ENCODE measurements at places on chromosomes 12 and 14. TPM values are rescaled to one million over a fixed set of nuclear protein-coding genes. Genes with fewer than 3 reads are reported as not detected.

- DNase-seq: no peak
- peaks cover 28% of the 10 kb centered on the region for H3K4me1 ChIP-seq
- no peaks in the 10 kb centered on the region for H3K27me3 ChIP-seq
Measured at GRCh38 chr14:75333606-75334548, 55.2 kb downstream of the FOS start.

DNA sequence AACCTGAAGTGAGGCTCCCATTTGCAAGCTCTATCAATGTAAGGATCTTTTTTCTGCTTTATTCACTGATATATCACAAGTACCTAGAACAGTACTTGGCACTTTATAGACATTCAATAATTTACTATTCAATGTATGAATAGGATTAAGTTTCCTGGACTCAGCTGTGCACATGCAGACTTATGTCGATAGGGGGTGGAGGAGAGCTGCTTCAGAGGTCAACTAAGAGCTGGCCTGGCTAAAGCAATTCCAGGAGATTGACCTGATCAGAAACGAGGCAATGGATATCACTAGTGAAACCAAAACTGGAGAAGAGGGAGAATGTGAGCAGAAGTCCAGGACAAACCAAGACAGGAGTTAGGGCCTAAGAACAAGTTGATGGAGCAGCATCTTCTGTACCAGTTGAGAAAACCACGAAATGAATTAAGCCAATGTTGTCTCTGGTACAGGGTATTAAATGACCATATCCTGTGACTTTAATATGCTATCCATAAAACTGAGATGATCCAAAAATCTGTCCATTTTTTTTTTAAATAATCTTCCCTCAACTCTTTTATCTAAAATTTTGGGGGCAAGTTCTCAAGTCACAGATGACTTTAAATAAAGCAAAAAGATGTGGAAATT, 169.2 kb downstream of the PIK3C2G start:
- H3K4me1 ChIP-seq: no peaks in the 10 kb centered on the region
- no peaks in the 10 kb centered on the region for H3K36me3 ChIP-seq
- peak; percentile 24 for DNase-seq
- H3K27me3 ChIP-seq: no peaks in the 10 kb centered on the region
- H3K4me3 ChIP-seq: no peak overlapping the region

- peaks cover 10% of the 10 kb centered on the region for H3K27me3 ChIP-seq
- H3K36me3 ChIP-seq: no peaks in the 10 kb centered on the region
- no peak overlapping the region for H3K27ac ChIP-seq
Measured at GRCh38 chr14:65922142-65922541, 509.6 kb downstream of the FUT8 start.

GRCh38 chr12:19158923-19159322, 29.4 kb downstream of the PLEKHA5 start:
- no peak overlapping the region for H3K27ac ChIP-seq
- H3K4me1 ChIP-seq: no peaks in the 10 kb centered on the region
- no peaks in the 10 kb centered on the region for H3K36me3 ChIP-seq
- H3K27me3 ChIP-seq: no peaks in the 10 kb centered on the region
- no peak for DNase-seq
- H3K4me3 ChIP-seq: no peak overlapping the region

GRCh38 chr12:120678572-120678971, 8.4 kb upstream of the MLEC start:
- H3K36me3 ChIP-seq: no peaks in the 10 kb centered on the region
- H3K27ac ChIP-seq: no peak overlapping the region
- no peak overlapping the region for H3K4me3 ChIP-seq
- H3K27me3 ChIP-seq: no peaks in the 10 kb centered on the region

GRCh38 chr14:53327716-53328115, 174.6 kb upstream of the DDHD1 start:
- DNase-seq: no peak
- no peak overlapping the region for H3K4me3 ChIP-seq
- no peaks in the 10 kb centered on the region for H3K27me3 ChIP-seq
- no peak overlapping the region for H3K27ac ChIP-seq

- H3K4me3 ChIP-seq: no peak within 1 kb of the TSS
- no peak within 1 kb of the TSS for H3K27ac ChIP-seq
- no peaks in the 10 kb centered on the region for H3K36me3 ChIP-seq
- DNase-seq: no peak
Measured at GRCh38 chr12:80443974-80444666, at the start of gene PTPRQ. PTPRQ (plus strand) TSS chr12:80444235; CDS start chr12:80444346, 111 bp downstream.

GRCh38 chr12:101927999-101928398, 50.6 kb downstream of the DRAM1 start:
- DNase-seq: no peak
- H3K36me3 ChIP-seq: no peaks in the 10 kb centered on the region
- H3K4me1 ChIP-seq: 0 out of 2 replicates have a peak, but pooled peaks cover 9% of the 10 kb centered on the region

- H3K4me3 ChIP-seq: no peak overlapping the region
- H3K27ac ChIP-seq: no peak overlapping the region
- H3K4me1 ChIP-seq: no peaks in the 10 kb centered on the region
- no peaks in the 10 kb centered on the region for H3K27me3 ChIP-seq
- H3K36me3 ChIP-seq: no peaks in the 10 kb centered on the region
Measured at GRCh38 chr12:2691345-2692071, 103.3 kb upstream of the FKBP4 start.

- no peaks in the 10 kb centered on the region for H3K36me3 ChIP-seq
- no peak for DNase-seq
- no peaks in the 10 kb centered on the region for H3K4me1 ChIP-seq
- H3K27ac ChIP-seq: no peak overlapping the region
- no peak overlapping the region for H3K4me3 ChIP-seq
- no peaks in the 10 kb centered on the region for H3K27me3 ChIP-seq
Measured at GRCh38 chr14:49303946-49304516, 282.1 kb downstream of the RPS29 start.

Gene SERPINA10
- 20.1 TPM for total RNA-seq

- no peak overlapping the region for H3K4me3 ChIP-seq
- peak; percentile 51 for DNase-seq
- no peaks in the 10 kb centered on the region for H3K27me3 ChIP-seq
- H3K36me3 ChIP-seq: peaks cover 21% of the 10 kb centered on the region
- H3K4me1 ChIP-seq: peaks cover 39% of the 10 kb centered on the region
- peak overlapping the region; percentile 81 for H3K27ac ChIP-seq
Measured at GRCh38 chr14:95452176-95452892, 64.1 kb downstream of the SYNE3 start.

DNA sequence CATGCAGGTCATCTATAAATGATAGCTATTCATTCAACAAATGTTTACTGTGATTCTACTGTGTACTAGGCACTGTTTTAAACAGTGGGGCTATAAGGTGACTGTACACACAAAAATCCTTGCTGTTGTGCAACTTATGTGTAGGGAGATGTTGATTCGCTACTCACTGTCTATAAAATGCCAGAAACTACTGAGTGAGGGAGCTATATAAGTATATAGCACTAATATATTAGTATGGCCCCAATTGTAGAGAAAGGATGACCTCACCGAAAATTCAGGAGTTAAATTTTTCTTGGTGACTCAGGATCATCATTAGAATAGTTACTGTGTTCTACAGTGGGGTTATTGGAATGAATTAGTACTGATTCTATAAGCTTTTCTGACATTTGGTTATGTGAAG, 117.4 kb downstream of the TGFB3 start:
- no peak for DNase-seq
- peaks cover 24% of the 10 kb centered on the region for H3K4me1 ChIP-seq
- no peak overlapping the region for H3K27ac ChIP-seq
- no peaks in the 10 kb centered on the region for H3K36me3 ChIP-seq
- H3K27me3 ChIP-seq: no peaks in the 10 kb centered on the region

Gene IL22
- not detected for total RNA-seq

- peaks cover 63% of the 10 kb centered on the region for H3K27me3 ChIP-seq
- no peaks in the 10 kb centered on the region for H3K36me3 ChIP-seq
- no peak overlapping the region for H3K4me3 ChIP-seq
- H3K4me1 ChIP-seq: no peaks in the 10 kb centered on the region
- H3K27ac ChIP-seq: no peak overlapping the region
Measured at GRCh38 chr12:30930238-30930637, 3.7 kb downstream of the TSPAN11 start.

DNA sequence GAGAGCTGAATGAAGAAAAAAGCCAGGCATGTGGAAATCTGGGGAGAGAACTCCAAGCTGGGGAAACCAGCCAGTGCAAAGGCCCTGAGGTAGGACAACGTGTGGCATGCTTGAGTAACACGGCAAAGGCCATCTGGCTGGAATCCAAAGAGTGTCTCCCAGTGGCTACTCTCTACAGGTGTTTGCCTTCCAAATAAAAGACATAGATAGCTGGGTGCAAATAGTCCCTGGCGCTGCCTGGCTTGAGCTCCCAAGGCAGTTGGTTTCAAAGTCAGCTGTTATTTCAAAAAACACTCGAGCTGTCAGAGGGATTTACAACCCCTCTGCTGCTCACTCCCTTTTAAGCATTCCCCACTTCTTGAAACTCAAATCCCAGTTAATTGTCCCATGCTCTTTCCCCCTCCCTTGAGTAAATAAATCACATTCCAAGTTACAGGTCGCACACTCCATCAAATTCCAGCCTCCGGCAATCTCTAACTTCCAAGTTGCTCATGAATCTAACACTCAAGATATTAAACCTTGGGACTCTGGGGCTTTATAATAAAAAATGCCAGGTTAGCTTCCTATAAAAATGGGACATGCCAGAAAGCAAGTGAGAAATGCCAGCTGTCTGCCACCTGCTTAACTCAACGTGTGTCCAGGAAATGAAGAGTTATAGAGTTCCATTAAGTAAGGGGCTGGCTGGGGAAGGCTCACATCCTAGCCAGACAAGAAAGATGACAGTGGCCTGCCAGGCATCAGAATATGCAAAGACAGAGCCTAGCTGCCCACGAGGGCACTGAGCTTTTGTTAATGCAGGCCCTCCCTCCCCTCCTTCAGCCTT, 133.6 kb upstream of the NOS1 start:
- DNase-seq: peak; percentile 10
- no peaks in the 10 kb centered on the region for H3K4me1 ChIP-seq
- H3K27ac ChIP-seq: no peak overlapping the region
- no peak overlapping the region for H3K4me3 ChIP-seq
- H3K27me3 ChIP-seq: no peaks in the 10 kb centered on the region
- H3K36me3 ChIP-seq: no peaks in the 10 kb centered on the region

DNA sequence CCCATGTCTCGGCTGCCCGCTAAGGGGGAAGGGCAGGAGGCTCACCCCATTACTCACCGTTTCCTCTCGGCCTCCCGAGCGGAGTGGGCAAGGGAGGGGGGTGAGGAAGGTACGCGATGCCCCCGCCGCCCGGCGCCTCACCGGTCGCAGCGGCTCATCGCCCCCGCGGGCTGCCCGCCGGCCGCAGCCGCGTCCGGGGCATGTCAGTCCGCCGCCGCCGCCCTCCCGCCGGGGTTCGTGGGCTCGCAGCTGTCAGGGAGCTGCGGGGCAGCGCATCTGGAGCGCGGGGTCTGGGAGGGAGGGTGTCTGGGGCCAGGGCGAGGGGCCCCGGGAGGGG, 461 bp downstream of the SLC8A3 start:
- H3K36me3 ChIP-seq: no peaks in the 10 kb centered on the region
- H3K4me1 ChIP-seq: peaks cover 7% of the 10 kb centered on the region
- peak overlapping the region; percentile 68 for H3K4me3 ChIP-seq
- DNase-seq: no peak
- H3K27ac ChIP-seq: no peak overlapping the region

Gene HOXC12
- not detected for total RNA-seq

DNA sequence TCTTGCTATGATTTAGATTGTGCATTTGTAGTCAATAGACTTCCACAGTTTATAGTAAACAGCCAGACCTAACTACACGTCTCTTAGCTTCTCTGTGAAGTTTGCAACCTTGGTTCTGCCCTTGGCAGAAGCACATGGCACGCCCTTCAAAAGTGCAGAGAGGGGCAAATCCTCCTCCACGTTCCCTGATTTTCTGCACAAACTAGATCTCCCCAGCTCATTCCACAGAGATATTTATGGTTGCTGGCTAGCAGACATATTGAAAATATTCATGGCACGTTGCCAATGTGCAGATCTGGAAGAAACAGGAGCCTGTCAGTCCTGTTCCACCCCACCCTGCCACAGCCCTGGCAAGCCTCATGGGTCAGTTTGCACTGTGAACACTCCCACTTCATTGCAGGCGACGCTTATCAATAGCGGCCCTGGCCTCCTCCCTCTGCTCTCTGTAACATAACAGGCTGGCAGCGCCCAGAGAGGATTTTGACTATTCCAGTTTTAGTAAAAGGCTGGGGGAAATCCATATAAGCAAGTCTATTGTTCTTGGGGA, 6.5 kb upstream of the LGALS3 start:
- no peaks in the 10 kb centered on the region for H3K36me3 ChIP-seq
- DNase-seq: peak; percentile 34
- H3K4me3 ChIP-seq: no peak overlapping the region
- peaks cover 50% of the 10 kb centered on the region for H3K4me1 ChIP-seq
- peaks cover 4% of the 10 kb centered on the region for H3K27me3 ChIP-seq
- H3K27ac ChIP-seq: peak overlapping the region; percentile 61

GRCh38 chr12:65121049-65121955, at the start of gene WIF1:
WIF1 (minus strand) TSS chr12:65121305; CDS start chr12:65121191, 114 bp downstream.
- no peak within 1 kb of the TSS for H3K4me3 ChIP-seq
- H3K27ac ChIP-seq: no peak within 1 kb of the TSS
- no peak for DNase-seq
- no peaks in the 10 kb centered on the region for H3K36me3 ChIP-seq
- H3K4me1 ChIP-seq: no peaks in the 10 kb centered on the region
- no peaks in the 10 kb centered on the region for H3K27me3 ChIP-seq

Gene ACSS3
- total RNA-seq: 86.3 TPM

Gene LMO3
- total RNA-seq: not detected

DNA sequence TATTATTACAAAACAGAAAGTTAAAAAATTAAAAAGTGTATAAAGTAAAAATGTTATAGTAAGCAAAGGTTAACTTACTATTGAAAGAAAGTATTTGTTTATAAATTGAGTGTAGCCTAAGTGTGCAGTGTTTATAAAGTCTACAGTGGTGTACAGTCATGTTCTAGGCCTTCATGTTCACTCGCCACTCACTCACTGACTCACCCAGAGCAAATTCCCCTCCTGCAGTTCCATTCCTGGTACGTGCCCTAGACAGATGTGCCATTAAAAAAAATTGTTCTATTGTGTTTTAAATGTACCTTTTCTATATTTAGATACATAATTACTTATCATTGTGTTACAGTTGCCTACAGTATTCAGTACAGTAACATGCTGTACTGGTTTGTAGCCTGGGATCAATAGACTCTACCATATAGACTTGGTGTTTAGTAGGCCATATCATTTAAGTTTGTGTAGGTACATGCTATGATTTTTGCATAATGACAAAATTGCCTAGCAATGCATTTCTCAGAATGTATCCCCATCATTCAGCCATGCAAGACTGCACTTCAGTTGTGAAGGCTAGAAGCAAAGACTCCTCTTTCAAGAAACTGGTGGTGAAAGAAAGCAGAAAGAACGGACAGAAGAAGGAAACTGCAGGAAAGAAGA, 100.6 kb downstream of the DACT1 start:
- H3K36me3 ChIP-seq: no peaks in the 10 kb centered on the region
- no peak overlapping the region for H3K4me3 ChIP-seq
- no peak for DNase-seq
- no peaks in the 10 kb centered on the region for H3K4me1 ChIP-seq
- H3K27ac ChIP-seq: no peak overlapping the region

DNA sequence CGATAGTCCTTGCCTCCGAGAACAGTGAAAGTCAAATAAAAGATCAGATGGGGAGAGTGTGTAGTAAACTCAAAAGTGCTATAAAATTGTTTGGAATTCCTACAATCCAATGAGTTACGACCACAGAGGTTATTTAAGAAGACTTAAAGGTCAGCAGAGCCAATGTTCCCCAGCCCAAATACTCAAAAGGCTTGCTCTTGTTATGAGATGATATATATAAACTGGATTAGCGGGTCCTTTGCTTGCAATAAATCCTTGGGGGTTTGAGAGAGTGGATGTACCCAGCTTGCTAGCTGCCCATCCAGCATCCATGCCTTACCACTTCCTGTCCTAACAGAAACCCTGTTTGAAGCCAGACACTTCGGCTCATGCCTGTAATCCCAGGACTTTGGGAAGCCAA, 29.0 kb upstream of the MED13L start:
- H3K4me3 ChIP-seq: no peak overlapping the region
- no peaks in the 10 kb centered on the region for H3K4me1 ChIP-seq
- peaks cover 14% of the 10 kb centered on the region for H3K27me3 ChIP-seq
- H3K36me3 ChIP-seq: no peaks in the 10 kb centered on the region
- H3K27ac ChIP-seq: no peak overlapping the region

Data from HepG2 (cell line).